NCI-H2107 (cell line): ENCODE measurements at places on chromosomes 3 and 15.

- no peak for DNase-seq
Observed at GRCh38 chr3:60979461-60980341, 271.6 kb downstream of the FHIT start.

- no peak for DNase-seq
Observed at GRCh38 chr3:10338591-10339353, 17.9 kb upstream of the SEC13 start.

DNA sequence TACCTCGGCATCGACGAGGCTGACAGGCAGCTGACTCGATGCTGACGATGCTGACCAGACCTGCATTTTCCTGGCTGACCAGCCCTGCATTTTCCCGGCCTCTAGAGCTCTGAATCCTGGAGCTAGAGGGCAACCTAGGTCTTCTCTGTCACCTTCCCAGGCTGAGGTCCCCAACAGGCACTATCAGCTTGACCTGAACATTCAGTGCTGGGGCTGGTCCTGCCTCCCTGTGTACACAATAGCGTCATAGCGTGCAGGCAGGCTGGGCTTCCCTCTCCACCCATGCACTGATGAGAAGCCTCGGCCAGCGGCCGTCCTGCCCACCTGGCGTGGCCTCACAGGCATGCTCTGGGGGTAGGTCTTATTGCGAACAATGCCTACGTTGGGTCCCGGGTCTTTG, 62.3 kb upstream of the SNRPA1 start:
- no peak for DNase-seq

GRCh38 chr3:127822682-127823425, 539 bp upstream of the MGLL start:
- no peak for DNase-seq

GRCh38 chr3:77571971-77572715, 532.2 kb downstream of the ROBO2 start:
- no peak for DNase-seq

GRCh38 chr3:118931996-118932395, 102.7 kb downstream of the IGSF11 start:
- DNase-seq: no peak

DNA sequence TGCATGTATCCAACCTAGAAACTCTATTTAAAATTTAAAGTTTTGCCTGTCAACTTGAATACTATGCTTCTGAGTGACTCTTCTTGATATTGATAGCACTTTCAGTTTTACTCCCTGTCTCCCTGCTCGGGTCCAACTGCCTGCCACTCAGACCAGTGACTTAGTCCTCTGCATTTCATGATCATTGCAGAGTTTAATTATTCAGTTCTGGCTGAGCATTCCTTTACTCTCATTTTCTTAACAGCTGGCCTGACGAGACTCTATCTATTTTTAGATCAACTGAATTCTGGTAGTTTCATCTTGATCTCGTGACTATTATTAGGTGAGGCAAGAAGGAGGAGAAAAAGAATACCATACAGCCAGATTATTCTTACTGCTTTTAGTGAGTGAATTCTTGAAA, 617.4 kb downstream of the SI start:
- DNase-seq: no peak

DNA sequence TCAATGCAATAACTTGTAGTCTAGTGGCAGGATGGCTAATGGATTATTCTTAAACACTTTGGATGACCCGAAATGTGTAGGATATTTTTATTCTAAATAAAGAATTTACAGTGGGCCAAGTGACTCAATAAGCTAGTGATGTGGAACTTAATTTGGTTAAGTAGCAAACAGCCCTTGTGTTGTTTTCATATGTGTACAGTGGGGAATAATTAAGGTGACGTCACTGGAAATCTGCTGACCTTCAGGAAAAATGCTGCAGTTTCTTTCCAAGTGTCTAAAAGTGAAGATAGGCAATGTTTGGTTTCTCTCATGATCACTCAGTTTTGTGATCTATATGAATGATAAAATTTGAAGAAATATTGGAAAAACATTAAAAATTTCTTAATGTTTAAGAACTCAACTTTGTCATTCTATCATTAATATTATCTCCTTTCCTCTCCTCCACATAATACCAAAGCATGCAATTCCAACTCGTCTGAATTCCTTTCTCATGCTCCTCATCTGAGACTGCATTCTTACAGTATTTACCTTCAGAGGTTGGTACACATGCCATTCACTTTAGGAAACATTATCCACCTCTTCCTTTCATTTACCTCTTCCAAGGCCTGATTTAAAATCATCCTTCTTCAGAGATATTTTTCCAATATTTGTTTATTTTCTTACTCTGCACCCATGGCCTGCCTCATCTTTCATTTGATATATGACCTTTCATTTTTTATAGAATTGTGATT, 414.6 kb upstream of the ARPP21 start:
- no peak for DNase-seq

DNA sequence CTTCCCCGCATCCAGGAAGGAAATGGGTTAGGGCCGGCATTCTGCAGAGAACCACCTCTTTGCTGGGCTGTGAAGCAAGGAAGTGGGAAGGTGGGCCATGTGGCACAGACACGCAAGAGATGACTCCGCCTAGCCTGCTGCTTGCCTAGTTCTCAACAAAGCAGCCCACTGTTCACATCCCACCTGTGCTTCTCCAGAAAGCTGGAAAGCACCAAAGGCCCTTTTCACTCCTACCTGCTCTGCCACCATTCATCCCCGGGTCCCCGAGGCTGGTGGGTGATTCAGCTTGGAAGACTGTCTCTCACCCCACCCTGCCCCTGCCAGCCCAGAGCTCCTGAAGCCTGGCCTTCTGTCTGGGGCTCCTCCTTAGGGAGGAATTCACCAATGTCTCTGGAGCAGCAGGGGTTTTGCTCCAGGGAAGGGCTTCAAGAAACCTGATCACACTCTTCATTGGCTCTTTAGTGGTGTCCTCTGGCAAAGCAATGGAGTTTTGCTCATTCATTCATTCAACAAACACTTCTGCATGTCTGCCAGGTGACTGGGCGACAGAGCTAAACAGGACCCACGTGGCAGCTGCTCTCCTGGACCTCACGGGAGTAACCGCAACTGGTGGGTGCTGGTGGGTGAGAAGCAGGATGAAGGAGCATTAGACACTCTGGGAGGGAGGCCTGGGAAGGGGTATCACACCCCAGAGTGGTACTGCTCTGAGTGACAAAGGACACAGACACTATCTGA, 145.4 kb upstream of the TLE3 start:
- no peak for DNase-seq

GRCh38 chr3:147934451-147935180, 525.5 kb downstream of the ZIC1 start:
- no peak for DNase-seq

DNA sequence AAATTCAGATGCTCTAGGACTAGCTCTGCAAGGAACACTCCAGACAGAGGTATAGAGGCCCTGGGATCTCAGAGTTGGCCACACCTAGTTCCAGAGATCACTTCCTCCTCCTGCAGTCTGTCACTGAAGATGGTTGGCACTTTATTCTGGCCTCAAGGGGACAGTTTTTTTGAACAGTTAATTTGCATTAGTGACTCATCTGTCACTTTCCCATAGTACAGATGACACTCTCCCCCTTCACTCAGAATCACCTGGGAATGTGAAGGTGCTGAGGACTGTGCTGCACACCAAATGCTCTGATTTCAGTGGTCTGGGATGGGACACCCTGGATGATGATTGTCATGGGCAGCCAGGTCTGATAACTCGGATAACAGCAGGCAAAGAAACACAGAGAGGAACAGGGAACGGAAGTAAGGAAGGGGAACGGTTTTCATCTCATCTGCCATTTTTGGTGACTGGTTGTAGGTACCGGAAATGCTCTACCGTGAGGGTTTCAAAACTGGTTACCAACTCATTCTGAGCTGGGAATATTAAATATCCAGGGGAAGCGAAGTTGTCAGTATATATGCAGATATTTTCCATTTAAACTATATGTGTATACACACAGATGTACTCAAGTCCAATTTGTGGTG, 232.5 kb upstream of the ST8SIA2 start:
- DNase-seq: no peak
